Stimulated activated CD8-positive, alpha-beta memory T cell treated with anti-CD3 and anti-CD28 coated beads, Interleukin-15, amount 100 ng/mL, for 48 hours (primary cell): ENCODE measurements at places on chromosomes 4 and X.

DNA sequence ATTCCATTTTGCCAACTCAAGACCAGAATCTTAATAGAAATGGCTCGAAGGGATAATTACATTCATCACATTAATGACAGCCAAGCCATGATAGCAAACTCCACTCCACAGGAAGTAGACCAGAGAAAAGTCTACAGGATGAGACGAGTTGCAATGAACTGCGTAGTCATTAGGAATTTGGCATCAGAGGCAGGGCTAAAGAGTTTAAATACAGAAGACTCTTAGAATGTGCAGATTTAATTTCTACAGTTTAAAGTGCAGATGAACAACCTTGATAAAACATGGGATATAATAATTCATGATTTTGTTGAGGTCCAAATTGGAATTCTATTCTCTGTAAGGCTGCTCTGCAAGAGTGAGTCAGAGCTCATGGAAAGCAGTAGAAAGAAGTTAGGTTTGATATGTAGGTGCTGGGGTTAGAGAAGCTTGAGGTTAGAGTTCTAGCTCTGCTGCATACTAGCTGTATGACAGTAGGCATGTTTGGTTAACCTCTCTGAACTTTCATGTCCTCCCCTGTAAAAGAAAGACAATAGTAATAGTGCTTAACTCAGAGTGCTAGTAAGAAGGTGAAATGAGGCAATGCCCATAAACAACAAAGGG is 32.2 kb downstream of the LNX1 start:
- no peak for DNase-seq

GRCh38 chr4:15894393-15894792 is 44.1 kb downstream of the FGFBP1 start:
- no peak for DNase-seq

GRCh38 chrX:10282490-10282889 is 125.7 kb downstream of the CLCN4 start:
- no peak for DNase-seq

- no peak for DNase-seq
Measured at GRCh38 chrX:104430742-104431119, 135.3 kb upstream of the IL1RAPL2 start.

DNA sequence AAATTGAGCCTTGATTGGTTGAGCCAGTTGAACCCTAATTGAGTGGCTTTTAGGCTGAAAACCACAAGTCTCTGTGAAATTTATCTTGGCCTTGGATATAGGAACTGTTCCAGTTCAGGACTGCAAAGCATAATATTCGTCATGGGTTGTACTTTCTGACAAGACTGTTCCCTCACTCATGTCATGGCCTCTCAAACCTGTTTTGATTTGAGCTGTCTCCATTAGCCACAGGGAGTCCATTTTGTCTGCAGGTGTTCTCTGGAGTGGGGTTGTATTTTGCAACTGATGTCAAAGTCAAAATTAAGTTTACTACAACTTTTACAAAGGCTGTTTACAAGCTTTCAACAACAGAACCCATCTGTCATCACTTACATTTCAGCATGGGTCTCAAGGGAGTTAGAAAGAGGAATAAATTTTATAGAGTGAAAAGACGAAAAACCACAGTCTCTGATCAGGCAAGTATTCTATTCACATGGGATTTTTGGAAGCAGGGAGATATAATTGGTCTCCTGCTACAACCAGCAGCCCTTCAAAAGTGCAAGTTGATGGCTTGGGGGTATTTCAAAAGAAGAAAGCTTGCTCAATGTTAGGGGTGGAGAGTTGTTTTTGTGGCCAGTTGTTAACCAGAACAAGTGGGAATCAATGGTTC is 1716.3 kb downstream of the C4orf33 start:
- no peak for DNase-seq

DNA sequence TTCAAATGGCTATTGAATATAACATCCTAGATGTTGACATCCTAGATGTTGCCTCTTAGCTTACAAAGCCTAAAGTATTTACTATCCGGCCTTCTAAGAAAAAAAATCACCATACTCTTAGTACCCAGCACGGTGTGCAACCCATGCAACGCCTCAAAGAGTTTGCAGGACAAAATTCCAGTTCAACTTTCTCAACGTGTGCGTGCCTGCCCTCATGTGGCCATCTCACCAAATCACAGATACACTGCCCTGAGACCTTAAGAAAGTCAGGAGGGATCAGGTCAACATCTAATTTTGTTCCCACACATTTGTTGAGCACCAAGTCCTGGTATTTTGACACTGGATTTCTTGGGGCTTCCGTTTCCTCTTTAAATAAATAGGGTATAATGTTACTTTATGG is 68.3 kb downstream of the CRMP1 start:
- no peak for DNase-seq

GRCh38 chrX:84479086-84479485 is 23.2 kb downstream of the HDX start:
- no peak for DNase-seq

GRCh38 chr4:98879515-98879914 is 49.4 kb downstream of the EIF4E start:
- no peak for DNase-seq

GRCh38 chrX:72366701-72367454 is 61.2 kb upstream of the CITED1 start:
- no peak for DNase-seq

DNA sequence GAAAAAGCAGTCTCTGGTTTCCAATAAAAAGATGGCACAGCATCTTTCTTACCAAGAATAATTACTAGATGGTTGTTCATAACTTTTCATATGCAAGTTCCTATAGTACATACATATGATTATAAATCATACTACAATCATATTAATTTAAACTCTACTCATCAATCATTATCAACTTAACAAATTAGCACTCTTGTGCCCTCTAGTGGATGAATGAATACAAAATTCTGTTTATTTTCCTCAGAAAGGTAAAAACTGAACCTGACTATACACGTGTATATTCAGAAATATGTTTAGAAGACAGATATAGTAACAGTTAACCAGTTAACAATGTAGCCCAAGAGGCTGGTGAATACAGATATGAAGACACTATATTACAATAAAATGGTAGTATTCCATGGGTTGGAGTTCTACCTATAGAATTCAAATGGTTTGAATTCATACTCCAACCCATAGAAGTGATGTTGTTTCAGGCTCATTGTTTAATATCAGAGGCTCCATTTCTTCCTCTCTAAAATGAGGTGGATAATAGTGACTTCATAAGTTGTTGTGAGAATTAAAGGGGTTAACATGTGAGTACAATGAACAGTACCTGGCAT is 100.0 kb downstream of the ADAMTS3 start:
- DNase-seq: no peak

- DNase-seq: no peak
Measured at GRCh38 chrX:41337140-41337539, 3.2 kb downstream of the DDX3X start.

GRCh38 chrX:150436195-150436594 is 73.1 kb downstream of the MAMLD1 start:
- no peak for DNase-seq

GRCh38 chrX:26146024-26146423 is 7.9 kb downstream of the MAGEB18 start:
- DNase-seq: no peak

DNA sequence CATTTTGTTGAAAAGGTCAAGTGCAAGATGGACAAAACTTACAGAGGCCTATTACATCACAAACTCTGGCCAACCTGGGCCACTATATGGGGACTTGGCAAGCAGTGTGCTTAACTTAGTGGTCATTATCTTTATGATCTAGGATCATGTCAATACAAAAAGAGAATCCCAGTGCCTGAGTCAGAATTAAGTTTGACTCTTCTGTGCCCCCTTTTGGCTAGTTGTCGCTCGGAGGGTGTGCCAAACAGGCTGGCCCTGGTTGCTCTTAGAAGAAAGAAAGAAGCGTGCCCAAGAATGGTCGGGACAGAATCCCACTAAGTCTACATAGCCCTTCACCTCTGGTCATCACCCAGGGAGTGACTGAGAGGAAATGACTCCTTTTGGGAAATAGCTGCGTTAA is 100.1 kb downstream of the EIF4E start:
- no peak for DNase-seq

- DNase-seq: no peak
Measured at GRCh38 chr4:5968246-5968645, 50.0 kb downstream of the C4orf50 start.

DNA sequence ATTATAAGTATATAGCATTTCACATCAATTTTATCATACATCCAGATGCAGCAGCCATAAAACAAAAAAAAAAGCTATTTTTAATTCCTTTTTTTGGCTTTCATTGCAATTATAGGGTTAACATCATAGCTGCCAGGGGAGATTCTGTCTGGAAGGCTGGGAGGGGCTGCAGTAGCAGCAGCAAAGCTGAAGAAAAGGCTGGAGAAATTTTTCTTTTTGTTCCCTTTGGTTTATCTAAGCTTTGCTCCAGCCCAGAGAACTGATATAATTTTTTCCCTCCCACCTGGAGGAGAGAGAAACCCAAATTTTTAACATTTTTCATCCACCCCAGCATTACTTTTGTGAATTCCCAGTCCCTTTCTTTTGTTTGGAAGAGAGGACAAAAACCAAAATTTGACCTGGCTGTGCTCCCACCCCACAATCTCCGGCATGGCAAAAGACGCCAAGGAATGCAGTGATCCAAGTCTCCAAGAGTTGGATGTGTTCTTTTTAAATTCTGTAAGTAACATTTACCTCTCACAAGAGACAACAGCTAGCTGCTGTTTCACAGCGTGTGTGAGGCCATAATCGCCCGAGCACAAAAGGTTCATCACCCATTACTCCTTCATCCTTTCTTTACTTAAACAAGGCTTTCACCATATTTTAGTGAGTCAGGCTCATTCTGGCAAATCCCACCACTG is 25.1 kb upstream of the FAM156A start:
- DNase-seq: no peak

- no peak for DNase-seq
Measured at GRCh38 chr4:127905029-127905428, 24.3 kb downstream of the PLK4 start.

DNA sequence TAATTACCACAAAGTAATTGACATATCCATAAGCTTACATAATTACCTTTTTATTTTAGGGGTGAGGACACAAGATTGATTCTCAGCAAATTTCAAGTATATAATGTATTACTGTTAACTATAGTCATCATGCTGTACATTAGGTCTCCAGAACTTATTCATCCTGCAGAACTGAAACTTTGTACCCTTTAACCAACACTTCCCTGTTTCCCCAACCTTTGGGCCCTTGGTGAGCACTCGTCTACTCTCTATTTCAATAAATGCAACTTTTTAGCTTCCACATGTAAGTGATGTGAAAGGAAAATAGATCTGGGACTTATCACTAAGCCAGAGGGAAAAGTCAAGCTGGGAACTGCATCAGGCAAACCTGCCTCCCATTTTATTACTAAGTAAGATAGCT is 33.6 kb upstream of the CCNG2 start:
- DNase-seq: no peak

DNA sequence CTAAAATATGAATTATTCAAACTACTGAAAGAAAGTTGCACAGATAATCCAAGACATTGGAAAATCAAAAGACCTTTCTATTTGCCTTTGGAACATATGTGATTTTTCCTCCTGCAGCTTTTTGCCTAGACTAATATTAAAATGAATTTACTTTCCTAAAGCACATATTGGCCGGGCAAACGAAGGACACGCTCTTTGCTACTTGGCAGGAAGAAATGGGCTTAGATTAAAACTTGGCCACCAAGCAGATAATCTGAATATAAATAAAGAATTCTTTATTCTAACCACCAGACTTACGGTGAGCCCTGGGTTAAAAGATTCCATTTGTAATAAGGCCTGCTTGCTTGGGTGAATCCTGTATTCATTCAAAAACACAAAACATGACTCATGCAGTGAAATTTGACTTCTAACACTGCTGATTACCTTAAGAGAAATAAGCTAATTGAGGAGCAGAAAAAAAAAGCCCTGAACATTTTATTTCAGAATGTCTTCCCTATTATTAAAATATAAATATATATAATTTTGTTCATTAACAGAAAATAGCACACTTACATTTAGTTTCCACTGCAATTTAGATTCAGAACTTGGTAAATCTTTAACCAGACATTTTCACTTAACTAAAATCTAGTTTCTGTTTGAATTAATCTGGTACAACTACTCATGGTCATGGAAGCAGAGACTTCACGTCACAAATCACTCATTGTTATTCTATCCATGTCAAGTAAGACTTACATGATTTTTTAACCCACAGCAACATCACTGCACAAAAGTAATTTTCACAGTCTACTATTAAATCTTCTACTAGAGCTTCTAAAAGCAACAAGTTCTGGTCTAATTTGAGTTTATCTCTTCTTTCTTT is 116.1 kb upstream of the PLAC1 start:
- no peak for DNase-seq

GRCh38 chrX:153352858-153353257 is 18.9 kb downstream of the ZNF275 start:
- DNase-seq: no peak

DNA sequence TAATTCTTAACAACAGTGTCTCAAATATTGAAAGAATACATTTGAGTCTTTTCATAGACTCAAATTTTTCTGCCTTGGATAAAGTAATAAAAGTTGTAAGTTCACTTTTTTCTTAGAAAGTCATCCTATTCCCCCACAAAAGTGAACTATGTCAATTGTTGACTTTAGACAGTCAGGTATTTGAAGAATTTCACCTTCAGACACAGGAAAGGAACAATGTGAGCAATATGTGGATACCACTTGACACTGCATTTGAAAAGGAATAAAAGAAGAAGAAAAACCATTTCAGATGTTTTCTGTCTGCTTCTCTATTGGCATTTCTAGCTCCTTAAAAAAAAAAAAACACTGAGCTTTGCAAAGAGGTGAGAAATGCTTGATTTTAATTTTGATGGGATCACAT is 1389.0 kb upstream of the IGFBP7 start:
- DNase-seq: no peak

- no peak for DNase-seq
Measured at GRCh38 chr4:147787204-147787603, 55.3 kb downstream of the ARHGAP10 start.

- no peak for DNase-seq
Measured at GRCh38 chr4:54152846-54153600, 53.1 kb downstream of the GSX2 start.

GRCh38 chr4:145799223-145799622 is 119.3 kb downstream of the C4orf51 start:
- no peak for DNase-seq
